ENCODE measurements at places on chromosomes 6 and 20. TPM values are rescaled to one million over a fixed set of nuclear protein-coding genes. Genes with fewer than 3 reads are reported as not detected.

GRCh38 chr6:55449225-55449624 is 122.0 kb downstream of the GFRAL start:
- DNase-seq: no peak

PKHD1 gene
- not detected for polyA plus RNA-seq

GRCh38 chr20:10982692-10983091 is 308.9 kb upstream of the JAG1 start:
- peak; percentile 68 for DNase-seq

GRCh38 chr6:96837081-96837971 is at the start of gene GPR63:
Gene GPR63, minus strand, starts transcription at chr6:96837477. Its CDS starts 37,746 bp downstream, at chr6:96799731.
- peak; percentile 15 for DNase-seq

KCNS1 gene
- polyA plus RNA-seq: 0.31 TPM

SLC32A1 gene
- polyA plus RNA-seq: not detected
